ENCODE measurements at places on chromosomes 13 and 19.

- DNase-seq = no peak
Observed at GRCh38 chr13:41848435-41849255, 112.3 kb downstream of the VWA8 start.

DNA sequence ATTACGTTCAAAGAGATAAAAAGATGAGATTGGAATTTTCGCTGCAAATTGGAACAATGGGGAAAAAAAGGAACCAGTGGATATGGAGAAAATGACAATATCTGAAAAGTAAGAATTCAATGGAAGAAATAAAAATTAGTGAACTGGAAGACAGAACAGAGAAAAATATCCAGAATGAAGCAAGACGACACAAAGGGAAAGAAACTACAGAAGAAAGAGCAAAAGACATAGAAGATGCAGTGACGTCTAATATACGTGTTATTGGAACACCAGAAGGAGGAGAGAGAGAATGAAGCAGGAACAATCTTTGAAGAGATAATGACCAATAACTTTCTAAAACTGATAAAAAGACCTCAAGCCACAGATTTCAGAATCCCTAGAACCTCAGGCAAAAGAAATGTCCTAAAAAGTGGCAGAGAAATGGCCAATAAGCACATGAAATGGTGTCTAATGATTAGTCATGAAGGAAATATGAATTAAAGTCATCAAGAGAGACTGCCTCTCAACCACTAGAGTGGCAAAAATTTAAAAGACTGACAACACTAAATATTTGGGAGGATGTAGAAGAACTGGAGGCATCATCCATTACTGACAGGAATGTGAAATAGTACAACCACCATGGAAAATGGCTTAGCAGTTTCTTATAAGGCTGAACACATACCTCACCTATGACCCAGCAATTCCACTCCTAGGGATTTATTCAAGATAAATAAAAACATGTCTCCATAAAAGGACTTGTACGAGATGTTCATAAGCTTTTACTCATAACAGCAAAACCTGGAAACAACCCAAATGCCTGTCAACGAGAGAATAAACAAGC, 56.5 kb downstream of the GADD45B start:
- no peak for DNase-seq

- DNase-seq = no peak
Observed at GRCh38 chr13:102878481-102878880, 32.6 kb downstream of the ERCC5 start.

GRCh38 chr13:66558506-66558905, 671.6 kb downstream of the PCDH9 start:
- DNase-seq = no peak

DNA sequence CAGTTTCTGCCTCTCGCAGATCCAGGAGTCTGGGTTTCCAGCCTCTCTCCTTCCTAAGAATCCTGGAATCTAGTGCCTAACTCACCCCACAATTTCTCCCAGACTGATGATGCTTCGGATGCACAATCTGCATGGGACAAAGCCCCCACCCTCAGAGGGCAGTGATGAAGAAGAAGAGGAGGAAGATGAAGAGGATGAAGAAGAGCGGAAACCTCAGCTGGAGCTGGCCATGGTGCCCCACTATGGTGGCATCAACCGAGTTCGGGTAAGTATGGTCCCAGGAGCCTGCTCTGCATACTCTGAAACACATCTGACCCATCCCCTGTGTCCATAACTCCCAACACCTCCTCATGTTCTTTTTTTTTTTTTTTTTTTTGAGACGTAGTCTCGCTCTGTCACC, 796 bp downstream of the GRWD1 start:
- no peak for DNase-seq

DNA sequence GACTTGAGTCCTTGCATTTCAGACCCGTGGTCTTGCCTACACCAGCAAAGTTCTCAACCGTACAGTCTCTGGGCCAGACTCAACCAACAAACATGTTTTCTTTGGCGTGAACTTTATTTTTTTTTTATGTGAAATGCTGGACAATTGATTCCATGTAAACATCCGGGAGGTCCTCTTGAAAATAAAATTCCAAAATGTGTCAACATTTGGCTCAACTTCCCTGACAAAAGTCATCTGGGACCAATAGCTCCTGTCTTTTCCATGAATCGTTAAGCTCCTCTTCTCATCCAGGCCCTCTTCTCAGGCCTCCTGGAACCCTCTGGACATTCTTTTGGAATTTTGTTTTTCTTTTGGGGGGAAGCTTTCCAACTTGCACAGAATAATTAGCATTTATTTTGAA, 2.7 kb downstream of the ALDH16A1 start:
- DNase-seq = no peak

- no peak for DNase-seq
Observed at GRCh38 chr19:43078311-43078710, 4.2 kb downstream of the PSG2 start.

DNA sequence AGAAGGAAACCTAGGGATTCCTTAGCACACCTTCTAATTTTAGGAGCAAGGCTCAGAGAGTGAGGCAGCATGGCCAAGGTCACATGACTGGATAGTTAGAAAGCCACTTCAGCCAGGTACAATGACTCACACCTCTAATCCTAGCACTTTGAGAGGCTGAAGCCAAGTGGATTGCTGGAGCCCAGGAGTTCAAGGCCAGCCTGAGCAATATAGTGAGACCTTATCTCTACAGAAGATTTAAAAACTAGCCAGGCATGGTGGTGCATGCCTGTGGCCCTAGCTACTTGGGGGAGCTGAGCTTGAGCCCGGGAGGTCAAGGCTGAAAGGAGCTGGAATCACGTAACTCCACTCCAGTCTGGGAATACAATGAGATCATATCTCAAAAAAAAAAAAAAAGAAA, 69.2 kb downstream of the TEX26 start:
- DNase-seq = no peak

DNA sequence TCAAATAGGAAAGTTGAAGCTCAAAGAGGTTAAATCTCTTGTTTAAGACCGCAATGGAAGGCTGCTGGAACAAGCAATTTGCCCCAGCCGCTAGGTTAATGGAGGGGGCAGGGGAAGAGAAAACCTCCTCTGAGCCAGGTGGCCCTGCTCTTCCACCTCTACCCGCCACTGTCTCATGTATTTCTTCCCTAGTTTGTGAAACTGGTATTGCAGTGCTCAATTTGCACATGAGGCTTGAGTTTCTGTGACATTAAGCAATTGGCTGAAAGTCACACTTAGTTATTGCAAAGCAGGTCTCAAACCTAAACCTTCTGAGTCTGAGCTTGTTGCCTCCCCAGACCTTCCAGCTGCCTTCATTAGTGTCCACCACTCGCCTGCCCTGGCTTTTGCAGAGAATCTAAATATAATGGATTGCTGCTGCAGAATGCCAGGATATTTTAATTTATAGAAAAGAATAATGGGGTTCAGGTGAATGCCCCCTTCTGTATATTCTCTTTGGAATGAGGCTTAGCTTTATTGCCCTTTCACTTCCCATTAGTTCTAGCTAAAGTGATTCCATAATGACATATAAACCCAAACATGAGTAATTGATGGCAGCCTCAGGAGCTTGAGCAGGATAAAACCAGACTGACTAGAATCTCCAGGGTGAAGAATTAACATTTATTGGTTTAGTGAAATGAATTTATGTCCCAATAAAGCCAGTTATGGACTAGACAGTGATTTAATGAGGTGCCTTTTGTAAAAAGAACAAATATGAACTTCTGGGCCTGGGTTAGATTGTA, 27.0 kb upstream of the OLFM4 start:
- DNase-seq = no peak

DNA sequence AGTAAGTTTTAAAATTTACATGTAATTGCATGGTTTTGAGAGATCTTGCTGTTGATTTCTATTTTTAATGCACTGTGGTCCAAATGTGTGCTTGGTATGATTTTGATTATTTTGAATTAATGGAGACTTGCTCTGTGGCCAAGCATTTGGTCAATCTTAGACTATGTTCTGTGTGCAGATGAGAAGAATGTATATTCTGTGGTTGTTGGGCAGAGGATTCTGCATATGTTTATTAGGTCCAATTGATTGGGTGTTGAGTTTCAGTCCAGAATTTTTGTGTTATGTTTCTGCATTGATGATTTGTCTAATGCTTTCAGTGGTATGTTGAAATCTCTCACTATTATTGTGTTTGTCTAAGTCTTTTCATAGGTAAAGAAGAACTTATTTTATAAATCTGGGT, 82.3 kb downstream of the TDRD3 start:
- DNase-seq = no peak

GRCh38 chr19:32020538-32020937, 324.9 kb upstream of the ZNF507 start:
- no peak for DNase-seq

GRCh38 chr19:14021474-14021873, 6.5 kb upstream of the RLN3 start:
- DNase-seq = no peak

DNA sequence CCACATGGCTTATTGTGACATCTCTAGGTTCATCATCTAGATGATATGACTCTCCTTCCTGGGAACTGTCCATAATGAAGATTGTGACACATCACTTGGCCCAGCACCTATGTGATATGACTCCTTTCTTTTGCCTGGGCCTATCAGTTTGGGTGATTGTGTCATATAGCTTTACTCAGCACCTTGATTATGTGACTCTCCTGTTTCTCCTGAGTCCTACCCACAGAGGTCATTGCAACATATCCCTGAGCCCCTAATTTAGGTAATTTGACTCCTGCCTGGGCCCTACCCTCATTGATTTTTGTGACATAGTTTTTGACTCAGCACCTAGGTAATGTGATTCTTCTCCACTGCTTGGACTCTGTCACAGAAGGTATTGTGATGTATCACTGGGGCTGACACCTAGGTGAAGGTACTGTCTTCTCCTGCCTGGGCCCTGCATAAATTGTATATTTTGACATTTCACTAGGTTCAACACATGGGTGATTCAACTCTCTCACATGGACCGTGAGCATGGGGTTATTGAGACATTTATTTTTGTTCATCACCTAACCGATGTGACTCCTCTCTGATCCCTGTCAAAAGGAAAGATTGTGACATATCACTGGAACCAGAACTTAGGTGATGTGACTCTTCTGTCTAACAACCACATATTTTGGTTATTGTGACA, 26.2 kb upstream of the ZNF254 start:
- no peak for DNase-seq

GRCh38 chr13:34458756-34459715, 483.0 kb upstream of the NBEA start:
- DNase-seq = no peak

- DNase-seq = no peak
Observed at GRCh38 chr19:45564131-45564780, 20.3 kb downstream of the OPA3 start.

- no peak for DNase-seq
Observed at GRCh38 chr19:51708811-51709210, 15.0 kb downstream of the HAS1 start.

GRCh38 chr13:30832845-30833332, 73.2 kb upstream of the MEDAG start:
- no peak for DNase-seq

GRCh38 chr13:51025245-51025905, 85.7 kb downstream of the C13orf42 start:
- no peak for DNase-seq

GRCh38 chr13:75402787-75403186, 79.2 kb downstream of the TBC1D4 start:
- DNase-seq = no peak

- DNase-seq = no peak
Observed at GRCh38 chr19:18795540-18795939, 4.4 kb upstream of the COMP start.

DNA sequence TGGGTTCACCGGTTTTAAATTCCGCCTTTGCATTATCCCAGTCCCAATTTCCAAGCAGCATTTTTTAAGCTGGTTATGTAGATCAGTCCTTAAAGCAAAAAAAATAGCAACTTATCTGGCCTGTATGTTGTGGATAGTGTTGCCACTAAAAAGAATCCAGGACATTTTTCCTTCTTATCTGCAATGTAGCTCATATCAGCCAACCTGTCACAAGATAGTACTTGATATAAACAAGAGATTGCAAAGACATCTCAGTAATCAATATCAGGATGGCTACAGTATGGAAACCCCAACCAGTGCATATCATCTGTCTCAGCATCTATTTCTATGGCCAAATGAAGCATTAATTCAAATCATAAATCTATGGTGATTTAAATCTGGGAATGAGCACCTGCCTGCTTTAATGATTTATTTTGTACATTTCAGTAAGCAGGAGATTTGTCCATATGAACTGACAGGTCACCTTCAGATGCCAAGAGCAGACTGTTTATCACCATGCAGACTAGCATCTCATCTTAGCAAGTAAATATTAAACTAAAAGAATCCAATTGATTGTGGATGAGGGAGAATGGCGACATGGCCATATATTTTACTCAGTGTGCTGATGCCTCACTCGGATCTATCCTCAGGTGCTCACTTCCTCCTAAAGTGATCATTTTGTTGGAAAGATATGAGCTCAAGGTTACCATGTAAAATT, 240.4 kb downstream of the DACH1 start:
- DNase-seq = no peak

GRCh38 chr13:78476910-78477309, 126.4 kb downstream of the POU4F1 start:
- DNase-seq = no peak

DNA sequence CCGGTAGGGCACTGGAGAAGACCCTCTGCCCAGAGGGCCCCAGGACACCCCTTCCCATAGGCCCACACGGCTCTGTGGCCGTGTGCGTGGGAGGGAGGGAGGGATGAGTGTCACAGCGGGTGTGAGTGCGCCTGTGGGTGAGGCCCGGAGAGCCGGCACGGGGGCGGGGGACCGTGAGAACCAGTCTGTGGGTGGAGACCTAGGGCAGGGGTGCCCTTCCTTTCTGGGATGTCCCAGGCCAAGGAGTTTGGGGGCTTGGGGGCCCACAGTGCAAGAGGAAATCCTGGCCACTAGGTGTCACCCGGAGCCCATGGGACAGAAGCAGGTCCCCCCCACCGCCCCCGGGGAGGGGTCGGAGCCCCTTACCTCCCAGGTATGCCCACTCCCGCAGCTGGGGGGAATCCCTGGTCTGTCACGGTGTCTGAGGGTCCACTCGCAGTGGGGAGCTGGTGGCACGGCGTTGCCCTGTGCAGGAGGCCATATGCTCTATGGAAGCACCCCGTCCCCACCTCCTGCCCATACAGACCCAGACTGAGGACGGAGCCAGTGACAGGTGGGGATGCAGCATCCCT, 16.0 kb upstream of the SLC7A10 start:
- DNase-seq = peak; percentile 63

- DNase-seq = no peak
Observed at GRCh38 chr19:28694812-28695211, 518.1 kb downstream of the UQCRFS1 start.

DNA sequence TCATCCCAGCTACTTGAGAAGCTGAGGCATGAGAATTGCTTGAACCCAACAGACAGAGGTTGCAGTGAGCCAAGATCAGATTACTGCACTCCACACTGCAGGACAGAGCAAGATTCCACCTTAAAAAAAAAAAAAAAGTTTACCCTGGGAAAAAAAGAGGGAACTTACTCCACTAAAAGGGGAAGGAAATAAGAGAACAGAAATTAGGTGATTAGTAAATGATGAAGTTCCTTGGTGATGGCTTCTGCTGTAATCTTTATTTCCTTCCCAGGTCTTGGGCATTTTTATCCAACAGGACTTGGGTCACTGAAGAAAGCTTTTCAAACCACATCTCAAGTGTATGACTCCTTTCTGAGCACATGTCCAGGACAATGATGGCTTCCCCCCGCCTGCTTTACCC, 9.3 kb downstream of the ZNF780A start:
- DNase-seq = no peak

- no peak for DNase-seq
Observed at GRCh38 chr13:45416516-45417128, 1.6 kb downstream of the SLC25A30 start.

- peak; percentile 78 for DNase-seq
Observed at GRCh38 chr19:35742121-35742724, at the start of gene IGFLR1. Gene IGFLR1, minus strand, starts transcription at chr19:35742452. Its CDS starts 1,272 bp downstream, at chr19:35741180.

- peak; percentile 53 for DNase-seq
Observed at GRCh38 chr13:28819735-28820098, 422 bp upstream of the MTUS2 start.

- no peak for DNase-seq
Observed at GRCh38 chr19:18057557-18057956, 29.2 kb downstream of the IL12RB1 start.

Measured in CD4-positive, alpha-beta T cell treated with Interleukin-12 subunit alpha and Interleukin-12 subunit beta, for 1 hour (primary cell).